ENCODE measurements at places on chromosomes 7 and 10.

GRCh38 chr7:143316492-143316891 lies 581 bp downstream of the CLCN1 start:
- DNase-seq: no peak

GRCh38 chr10:4279655-4280054 lies 494.6 kb upstream of the KLF6 start:
- no peak for DNase-seq

GRCh38 chr7:119320316-119320715 lies 952.7 kb upstream of the KCND2 start:
- DNase-seq: no peak

GRCh38 chr7:123876557-123877256 lies 31.7 kb downstream of the HYAL4 start:
- no peak for DNase-seq

DNA sequence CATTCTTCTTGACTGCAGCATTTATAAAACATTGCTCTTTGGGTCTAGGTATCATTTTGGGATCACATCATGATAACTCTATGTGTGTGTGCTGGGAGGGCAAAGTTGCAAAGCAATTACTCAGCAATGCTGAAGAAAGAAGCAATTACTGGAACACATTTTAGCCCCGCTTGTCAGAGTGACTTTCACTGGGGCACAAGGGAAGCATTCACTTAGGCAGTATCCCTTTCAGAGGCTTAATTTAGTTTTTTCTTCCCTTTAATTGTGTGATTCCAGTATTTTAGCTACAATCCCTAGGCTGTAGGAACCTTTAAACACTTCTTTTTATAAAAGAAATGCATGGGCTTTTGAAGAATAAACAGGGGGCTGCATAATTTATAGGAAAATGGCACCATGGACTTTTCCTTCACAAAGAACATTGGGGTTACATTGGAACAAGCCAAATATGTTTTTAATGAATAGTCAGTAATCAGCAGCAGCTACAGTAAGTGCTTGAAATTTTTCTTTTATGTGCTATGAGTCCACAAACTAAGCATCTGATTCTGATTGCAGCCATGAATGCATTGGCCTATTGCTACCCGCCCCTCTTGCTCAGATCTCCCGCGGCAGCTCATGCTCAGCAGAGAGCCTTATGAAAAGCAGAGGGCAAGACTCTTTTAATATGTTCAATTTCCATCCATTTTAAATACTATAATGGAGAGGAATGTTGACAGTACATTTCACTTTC lies 51.2 kb upstream of the NXPH1 start:
- no peak for DNase-seq

- DNase-seq: peak; percentile 73
Observed at GRCh38 chr7:157690833-157691585, 354.2 kb downstream of the DNAJB6 start.

- DNase-seq: peak; percentile 38
Observed at GRCh38 chr7:5704534-5704922, 76.9 kb downstream of the RNF216 start.

DNA sequence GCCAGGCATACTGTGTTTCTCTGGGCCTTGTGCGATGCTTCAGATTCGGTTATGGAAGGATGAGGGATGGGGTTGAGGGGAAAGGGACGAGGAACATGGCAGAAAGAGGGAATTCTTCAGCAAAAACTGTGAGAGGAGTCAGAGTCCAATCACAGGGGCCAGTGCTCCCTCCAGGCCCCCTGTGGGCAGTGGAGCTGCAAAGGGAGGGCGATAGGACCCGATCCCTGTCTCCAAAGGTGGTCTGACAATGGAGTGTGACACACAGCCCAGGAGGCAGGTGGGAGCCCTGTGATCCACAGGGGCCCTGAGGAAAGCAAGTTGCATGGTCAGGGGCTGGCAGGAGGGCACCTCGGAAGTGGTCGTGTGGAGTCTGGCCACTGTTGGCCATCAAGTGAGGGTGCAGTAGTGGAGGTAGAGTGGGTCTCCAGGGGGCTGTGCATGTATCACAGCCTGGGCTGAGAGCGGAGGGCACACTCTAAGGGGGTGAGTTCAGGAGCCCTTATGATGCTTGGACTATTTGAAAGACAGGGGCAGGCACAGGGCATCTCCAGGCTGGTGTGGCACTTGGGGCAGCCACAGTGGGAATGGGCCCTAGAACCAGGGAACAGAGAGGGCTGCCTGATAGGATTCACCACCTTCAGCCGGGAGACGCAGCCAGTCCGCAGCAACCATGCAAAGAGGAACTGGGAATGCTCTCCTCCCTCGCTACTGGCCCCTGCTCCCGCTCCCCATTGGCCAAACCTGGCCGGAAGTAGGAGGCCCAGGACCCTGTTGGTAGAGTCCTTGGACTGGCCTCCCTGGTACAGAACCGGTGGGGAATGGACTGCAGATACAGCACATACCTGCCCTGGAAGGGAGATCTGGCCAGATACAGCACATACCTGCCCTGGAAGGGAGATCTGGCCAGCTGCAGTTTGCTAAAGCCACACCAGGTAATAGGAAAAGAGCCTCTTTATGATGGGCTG lies 115.9 kb downstream of the ADCY1 start:
- DNase-seq: no peak

- no peak for DNase-seq
Observed at GRCh38 chr10:99952799-99953198, 56.9 kb downstream of the DNMBP start.

GRCh38 chr10:93063144-93063976 lies 2.8 kb downstream of the CYP26C1 start:
- no peak for DNase-seq

DNA sequence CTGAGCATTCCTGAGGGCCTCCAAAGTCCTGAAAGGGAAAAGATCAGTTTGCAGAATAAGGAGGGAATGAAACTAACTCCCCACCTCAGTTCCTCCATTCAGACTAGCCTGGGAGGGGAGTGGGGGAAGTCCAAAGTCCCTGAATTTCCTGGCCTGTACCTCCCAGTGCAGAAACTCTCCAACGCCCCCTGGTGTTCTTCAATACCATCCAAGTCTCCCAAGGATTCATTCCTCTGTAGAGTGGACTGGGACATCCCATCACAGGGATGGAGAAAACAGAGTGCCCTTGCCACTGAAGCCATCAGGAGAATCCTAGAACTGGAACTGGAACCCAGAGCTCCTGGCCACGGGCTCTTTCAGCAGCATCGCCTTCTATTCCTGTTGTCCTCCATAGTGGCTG lies 1.6 kb upstream of the COL13A1 start:
- DNase-seq: no peak

DNA sequence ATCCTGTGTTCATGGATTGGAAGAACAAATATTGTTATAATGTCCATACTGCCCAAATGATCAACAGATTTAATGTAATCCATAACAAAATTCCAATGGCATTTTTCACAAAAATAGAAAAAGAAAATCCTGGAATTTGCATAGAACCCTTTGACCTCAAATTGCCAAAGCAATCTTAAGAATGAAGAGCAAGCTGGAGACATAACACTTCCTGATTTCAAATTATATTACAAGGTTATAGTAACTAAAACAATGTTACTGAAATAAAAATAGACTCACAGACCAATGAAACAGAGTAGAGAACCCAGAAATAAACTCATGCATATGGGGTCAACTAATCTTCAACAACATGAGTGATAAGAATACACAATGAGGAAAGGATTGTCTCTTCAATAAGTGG lies 302.5 kb downstream of the PHTF2 start:
- DNase-seq: no peak

DNA sequence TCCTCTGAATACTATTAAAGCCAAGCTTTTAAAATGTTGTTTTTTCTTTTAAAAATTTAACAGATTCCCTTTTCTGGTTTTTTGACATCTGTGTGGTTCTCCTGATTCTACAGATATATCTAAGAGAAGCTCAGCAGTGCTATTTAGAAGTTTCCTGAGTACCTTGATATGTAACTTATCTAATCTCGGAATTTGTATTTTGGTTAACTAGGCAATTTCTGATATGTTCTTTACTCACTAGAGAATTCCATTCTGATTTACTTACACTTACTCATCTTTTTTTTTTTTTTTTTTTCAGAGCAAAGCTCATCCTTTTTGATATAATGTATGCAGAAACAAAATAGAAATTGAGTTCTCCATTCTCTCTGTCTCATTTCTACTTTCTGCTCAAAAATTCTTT lies 63.8 kb downstream of the PALS2 start:
- no peak for DNase-seq

- DNase-seq: no peak
Observed at GRCh38 chr7:155646669-155647068, 2.2 kb downstream of the RBM33 start.

GRCh38 chr10:122657255-122657654 lies 42.4 kb downstream of the C10orf120 start:
- no peak for DNase-seq

DNA sequence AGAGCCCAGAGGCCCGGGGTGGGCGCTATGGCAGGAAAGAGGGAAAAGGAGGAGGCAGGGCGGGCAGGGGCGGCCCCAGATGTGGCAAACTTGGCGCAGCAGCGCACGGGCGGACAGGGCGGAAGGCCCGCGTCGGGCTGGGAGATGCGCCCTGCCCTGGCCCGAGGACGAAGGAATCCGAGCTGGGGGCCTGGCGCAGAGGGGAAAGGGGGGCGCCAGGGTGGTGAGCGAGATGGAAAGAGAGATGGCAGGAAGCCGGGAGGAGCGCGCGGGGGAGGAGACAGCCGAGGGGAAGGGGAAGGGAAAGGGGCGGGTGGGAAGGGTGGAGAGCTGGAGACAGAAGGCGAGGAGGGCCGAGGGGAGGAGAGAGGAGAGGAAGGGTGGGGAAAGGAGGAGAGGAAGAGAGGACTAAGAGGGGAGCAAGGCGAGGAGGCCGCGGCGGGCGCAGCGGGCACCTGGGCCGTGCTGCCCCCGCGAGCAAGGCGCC lies at the start of gene MARVELD1:
MARVELD1 (plus strand) TSS at position 392 of the 487 bp plus-strand sequence. CDS start 147 bp downstream, outside the sequence.
- DNase-seq: no peak

GRCh38 chr10:108902619-108903285 lies 1020.6 kb downstream of the XPNPEP1 start:
- no peak for DNase-seq

- no peak for DNase-seq
Observed at GRCh38 chr7:50359995-50360925, 55.7 kb downstream of the IKZF1 start.

GRCh38 chr7:44380831-44381493 lies 55.6 kb upstream of the CAMK2B start:
- DNase-seq: no peak

GRCh38 chr10:132098539-132099388 lies 33.0 kb downstream of the JAKMIP3 start:
- DNase-seq: no peak

DNA sequence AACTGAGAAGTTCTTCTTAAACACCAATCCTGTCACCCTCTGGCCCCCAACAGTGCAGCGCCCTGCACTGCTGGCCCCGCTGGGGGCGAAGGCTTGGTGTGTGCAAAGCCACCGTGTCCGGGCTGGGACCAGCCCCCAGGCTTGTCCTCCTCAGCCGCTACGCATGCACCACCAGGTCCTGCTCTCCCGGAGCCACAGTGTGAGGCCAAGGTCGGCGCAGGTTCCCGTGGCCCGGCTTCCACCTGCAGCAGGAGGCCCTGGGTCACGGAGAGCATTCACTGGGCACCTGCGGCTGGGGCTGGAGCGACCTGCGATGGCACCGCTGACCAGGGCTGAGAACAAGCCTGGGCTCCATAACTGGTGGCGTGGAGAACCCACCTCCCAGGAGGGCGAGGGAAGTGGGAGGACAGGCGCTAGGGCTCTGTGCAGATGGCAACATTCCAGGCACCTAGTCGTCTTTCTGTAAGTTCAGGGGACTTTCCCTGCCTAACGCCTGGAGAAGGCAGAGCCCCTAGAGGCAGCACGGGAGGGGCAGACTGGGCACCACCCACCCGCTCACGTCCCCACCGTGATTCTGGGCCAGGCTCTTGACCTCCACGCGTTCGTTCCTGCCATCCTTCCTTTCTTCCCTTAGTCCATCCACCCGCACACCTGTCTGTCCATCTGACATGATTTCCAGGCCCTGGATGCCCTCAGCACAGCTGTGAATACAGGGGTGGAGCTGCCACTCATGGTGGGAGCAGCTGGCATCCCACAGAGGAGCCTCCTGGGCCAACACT lies 271.6 kb downstream of the ELFN1 start:
- DNase-seq: no peak

DNA sequence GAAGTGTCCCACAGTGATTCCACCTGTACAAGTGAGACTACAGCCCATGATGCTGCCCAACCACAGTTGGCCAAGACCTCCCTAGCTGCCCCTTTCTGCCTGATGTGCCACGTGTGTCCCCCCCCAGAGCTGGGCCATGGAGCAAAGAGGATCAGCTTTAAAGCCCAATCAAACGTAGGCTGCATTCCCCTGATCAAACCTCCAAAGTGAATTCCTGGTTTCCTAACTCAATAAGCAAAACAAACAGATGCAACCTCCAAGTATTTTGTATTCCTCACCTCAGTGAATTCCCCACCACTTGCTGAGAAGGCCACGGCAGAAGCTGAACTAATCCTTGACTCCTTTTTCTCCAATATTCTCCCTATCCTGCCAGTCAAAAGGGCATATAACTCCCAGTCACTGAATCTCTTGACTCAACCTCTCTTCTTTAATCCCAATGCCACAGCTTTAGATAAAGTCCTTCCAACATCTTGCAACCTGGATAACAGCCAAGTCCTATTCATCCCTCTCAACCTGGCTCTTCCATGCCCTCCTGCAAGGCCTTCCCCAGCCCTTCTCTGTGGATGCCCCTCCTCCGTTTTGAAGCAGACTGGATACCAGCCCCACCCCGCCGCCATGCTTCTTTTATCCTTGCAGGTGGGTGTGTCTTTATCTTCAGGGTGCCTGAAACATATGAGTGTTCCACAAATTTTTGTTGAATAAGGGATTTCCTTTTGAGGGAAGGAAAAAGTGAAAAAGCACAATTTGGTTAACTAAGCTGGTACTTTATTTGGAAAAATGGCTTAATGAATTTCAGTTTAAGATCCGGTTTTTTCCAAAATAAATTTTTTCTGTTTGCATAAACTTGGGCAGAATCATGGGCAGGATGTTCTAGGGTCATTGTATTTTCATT lies 285.2 kb upstream of the MKLN1 start:
- DNase-seq: no peak

GRCh38 chr10:34916314-34916713 lies 101.2 kb upstream of the PARD3 start:
- no peak for DNase-seq

DNA sequence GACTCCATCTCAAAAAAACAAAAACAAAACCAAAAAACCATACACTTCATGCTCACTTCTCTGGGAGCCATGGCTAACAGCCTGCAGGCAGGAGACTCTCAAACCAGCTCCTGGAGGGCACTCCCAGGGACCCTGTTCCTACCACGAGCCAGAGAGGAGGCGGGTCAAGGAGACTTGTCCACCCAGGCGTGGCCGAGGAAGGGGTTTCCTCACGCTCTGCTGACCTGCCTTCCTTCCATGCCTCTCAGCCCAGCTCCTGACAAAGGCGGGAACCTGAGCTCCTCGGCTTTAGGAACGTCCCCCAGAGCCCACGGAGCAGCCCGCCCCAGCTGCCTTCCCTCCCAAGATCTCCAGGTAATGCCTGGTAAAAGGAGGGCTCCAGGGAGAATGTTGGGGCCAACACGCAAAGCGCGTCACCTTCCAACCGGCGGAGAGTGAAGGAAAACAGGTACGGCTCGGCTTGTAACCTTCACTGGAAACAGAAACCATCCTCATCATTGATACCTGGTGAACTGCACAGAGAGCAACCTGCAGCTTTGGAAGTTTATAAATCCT lies 9.5 kb downstream of the GPR146 start:
- no peak for DNase-seq

Measured in NCI-H774 (cell line).